M059J (cell line): ENCODE measurements at places on chromosomes 1 and 21.

GRCh38 chr21:36591326-36591970 is 107.5 kb upstream of the SIM2 start:
- no peak for DNase-seq

- peak; percentile 86 for DNase-seq
These were observed 17.1 kb downstream of the EPHA2 start for GRCh38 chr1:16138772-16139221.

- no peak for DNase-seq
These were observed 15.8 kb downstream of the BEND5 start for GRCh38 chr1:48760857-48761256.

GRCh38 chr1:209527372-209527771 is 56.1 kb upstream of the CAMK1G start:
- peak; percentile 75 for DNase-seq

GRCh38 chr1:8473891-8474300 is 156.0 kb downstream of the SLC45A1 start:
- no peak for DNase-seq

DNA sequence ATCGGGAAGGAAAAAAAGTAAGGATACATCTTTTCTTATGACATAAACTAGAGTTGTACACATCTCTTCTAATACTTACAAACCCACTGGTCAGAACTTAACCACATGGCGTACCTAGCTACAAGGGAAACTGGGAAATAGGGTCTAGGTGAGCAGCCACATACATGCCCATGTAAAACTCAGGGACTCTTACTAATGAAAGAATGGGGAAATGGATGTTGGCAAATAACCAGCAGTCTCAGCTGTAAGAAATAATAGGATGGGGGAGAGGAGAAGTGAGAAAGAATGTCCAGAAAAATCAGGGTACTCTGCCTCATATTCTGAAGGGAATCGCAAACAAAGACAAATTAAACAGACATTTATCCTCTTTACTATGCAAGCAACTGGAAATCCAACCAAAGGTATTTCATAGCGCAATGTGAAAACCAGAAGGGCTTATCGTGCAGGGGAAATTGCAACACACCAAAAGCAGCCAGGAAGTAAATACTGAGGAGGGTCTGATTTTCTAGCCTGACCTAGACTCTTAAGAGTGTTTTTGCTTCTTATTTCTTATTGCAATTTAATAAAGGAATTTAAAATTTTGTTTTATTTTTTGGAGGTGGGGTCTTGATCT is 17.5 kb downstream of the GTF2B start:
- DNase-seq, result no peak

DNA sequence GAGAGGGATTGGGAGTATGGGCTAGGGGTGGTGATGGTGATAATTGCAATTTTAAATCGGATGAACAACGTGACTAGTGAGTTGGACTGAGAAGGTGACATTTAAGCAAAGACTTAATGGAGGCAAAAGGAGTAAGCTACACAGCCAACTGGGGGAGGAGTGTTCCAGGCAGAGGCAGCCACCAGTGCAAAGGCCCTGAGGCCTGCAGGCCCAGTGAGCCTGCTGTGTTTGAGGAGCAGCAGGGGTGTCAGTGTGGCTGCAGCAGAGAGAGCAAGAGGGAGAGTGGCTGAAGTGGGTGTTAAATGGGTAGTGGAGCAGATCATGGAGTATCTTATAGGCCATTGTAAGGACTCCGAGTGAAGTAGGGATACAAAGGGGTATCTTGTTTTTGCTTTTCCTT is 18.8 kb downstream of the MYOG start:
- no peak for DNase-seq

DNA sequence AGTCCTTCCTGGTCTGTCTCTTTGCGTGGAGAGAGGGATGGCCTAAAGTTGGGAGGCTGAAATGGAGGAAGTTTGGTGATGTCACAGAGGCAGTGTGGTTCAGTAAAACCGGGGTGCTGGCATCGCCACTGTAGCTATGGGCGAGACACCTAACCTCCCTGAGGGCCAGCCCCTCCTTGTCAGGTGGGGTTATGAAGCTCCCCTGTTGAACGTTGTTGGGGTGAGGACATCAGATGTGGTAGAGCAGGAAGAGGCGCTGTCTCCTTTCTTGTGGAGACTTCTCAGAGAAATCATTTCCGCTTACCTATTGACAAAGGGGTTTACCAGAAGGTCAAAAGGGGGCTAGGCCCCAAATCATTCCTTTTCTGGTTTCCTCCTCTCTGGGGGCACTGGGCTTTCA is 294.7 kb downstream of the SIPA1L2 start:
- DNase-seq, result no peak

- no peak for DNase-seq
These were observed 56.7 kb downstream of the SLX9 start for GRCh38 chr21:44996501-44996921.

GRCh38 chr1:24966724-24967346 is 36.8 kb upstream of the RUNX3 start:
- peak; percentile 94 for DNase-seq

DNA sequence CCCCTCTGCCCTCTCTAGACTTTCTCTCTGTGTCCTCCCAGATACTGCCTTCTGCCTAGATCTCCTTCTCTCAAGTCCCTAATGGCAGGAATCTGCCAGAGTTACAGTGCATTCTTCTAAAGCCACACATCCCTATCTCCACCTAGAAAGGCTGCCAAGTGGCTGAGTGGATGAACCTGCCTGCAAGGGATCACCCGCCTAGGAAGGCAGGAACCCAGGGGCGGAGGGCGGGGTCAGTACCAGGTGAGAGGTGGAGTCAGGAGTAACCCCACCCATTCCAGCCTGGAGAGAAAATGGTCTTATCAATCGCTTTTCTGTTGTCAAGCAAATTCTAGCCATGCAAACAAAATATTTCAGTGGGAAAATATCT is 60.8 kb downstream of the BCAR3 start:
- DNase-seq, result peak; percentile 82

DNA sequence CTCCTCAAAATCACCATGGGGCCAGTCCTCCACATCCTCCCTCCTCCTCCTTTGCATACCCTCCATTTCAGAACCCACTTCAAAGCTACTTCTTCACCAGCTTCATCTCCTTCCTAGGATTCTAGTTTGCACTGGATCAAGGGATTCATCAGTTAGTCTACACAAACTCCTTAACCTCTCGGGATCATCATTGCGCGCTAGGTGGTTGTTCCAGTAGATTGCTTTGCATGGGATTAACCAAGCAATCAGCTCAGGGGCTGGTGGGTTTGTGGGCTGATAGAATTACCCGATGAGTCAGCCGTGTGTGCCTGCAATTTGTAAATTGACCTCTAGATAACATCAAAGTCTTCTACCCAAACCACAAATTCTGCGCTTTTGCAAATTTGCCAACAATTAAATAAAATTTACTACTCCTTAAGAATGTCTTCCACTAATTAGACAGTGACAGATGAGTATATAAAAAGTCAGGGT is 7.7 kb downstream of the KANK4 start:
- DNase-seq, result peak; percentile 96

GRCh38 chr1:229370601-229371021 is 27.8 kb upstream of the CCSAP start:
- DNase-seq, result no peak

- no peak for DNase-seq
These were observed 23.2 kb upstream of the C1orf146 start for GRCh38 chr1:92194511-92194910.

DNA sequence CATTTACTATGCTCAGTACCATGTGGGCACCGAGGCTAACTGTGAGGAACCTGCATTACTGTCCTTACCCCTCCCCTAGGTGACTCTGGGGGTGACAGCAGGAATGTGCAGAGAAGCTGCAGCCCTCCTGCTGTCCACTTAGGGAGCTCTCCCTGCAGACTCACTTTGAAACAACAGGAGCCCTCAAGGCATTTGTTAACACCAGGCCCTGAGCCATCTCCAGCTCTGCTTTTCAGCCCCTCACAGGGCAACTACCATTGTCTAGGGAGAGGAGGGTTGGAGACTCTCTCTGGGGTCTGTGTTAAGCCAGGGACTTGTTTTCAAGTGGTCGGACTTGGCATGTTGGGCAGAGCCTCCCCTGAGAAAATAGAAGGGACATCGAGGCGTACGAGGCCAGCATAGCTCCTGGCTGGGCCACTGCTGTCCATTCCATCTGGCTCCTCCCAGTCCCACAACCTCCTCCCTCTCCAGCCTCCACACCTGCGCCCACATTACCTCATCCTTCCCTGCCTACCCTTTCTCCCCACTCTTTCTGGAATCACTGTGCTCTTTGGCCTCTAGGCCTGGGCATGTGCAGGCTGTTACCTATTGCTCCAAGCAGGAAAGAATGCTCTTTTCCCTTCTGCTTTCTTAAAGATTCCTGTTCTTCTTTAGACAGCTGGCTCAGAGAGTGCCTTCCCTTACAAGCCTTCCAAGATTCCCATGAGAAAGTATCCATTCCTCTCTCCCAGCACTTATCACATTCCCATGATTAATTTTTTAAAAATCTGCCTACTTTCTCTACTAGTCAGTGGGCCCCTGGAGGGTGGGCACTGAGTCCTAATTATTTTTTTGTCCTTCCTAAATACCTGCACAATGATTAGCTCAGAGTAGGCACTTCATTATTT is 102.7 kb upstream of the GCLM start:
- no peak for DNase-seq

GRCh38 chr1:110520827-110521226 is 1.9 kb upstream of the KCNA10 start:
- no peak for DNase-seq

DNA sequence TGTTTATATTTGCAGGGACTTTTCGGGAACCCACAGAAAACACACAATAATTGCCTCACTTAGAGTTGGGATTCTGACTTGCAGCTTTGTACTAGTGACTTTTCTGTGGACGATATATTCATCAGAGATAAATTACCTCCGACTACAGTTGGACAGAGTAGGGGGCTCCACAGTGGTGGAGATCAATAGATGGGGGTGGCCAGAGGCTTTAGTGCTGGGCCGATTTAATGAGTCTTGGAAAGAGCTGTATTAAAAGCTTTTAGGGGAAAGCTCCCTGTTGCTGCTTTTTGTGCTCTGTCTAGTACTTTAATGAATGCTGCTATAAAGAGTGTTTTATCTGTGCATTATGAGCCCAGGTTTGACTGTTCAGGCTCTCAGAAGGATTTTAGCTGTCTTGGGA is 359.2 kb upstream of the DPYD start:
- DNase-seq, result no peak

GRCh38 chr1:14724678-14725077 is 126.2 kb downstream of the KAZN start:
- peak; percentile 56 for DNase-seq

GRCh38 chr1:42891465-42892138 is 45.2 kb downstream of the ZNF691 start:
- DNase-seq, result no peak

- no peak for DNase-seq
These were observed 18.3 kb downstream of the CLIC6 start for GRCh38 chr21:34687065-34687464.

- DNase-seq, result no peak
These were observed 25.6 kb downstream of the AGMAT start for GRCh38 chr1:15559189-15559810.

DNA sequence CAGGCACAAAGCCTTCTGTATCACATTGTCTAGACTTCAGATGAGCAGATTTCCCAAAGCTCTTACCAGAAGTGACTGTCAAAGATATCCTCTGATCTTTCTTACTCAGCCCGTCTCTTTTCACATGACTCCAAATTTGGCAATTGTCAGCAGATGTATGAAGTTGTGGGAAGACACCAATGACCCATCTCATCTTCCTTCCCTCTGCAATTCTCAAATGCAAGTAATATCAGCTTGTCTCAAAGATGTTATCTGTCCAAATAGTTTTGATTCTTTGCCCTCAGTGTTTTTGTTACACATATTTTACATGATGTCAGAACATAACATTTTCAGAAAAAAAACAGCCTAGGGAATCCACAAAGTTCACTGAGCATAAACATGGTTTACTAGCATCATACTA is 45.1 kb upstream of the RGS2 start:
- peak; percentile 65 for DNase-seq

- no peak for DNase-seq
These were observed 18.8 kb upstream of the UBXN10 start for GRCh38 chr1:20167126-20167525.

- DNase-seq, result no peak
These were observed 21.5 kb downstream of the DHCR24 start for GRCh38 chr1:54865238-54866073.

DNA sequence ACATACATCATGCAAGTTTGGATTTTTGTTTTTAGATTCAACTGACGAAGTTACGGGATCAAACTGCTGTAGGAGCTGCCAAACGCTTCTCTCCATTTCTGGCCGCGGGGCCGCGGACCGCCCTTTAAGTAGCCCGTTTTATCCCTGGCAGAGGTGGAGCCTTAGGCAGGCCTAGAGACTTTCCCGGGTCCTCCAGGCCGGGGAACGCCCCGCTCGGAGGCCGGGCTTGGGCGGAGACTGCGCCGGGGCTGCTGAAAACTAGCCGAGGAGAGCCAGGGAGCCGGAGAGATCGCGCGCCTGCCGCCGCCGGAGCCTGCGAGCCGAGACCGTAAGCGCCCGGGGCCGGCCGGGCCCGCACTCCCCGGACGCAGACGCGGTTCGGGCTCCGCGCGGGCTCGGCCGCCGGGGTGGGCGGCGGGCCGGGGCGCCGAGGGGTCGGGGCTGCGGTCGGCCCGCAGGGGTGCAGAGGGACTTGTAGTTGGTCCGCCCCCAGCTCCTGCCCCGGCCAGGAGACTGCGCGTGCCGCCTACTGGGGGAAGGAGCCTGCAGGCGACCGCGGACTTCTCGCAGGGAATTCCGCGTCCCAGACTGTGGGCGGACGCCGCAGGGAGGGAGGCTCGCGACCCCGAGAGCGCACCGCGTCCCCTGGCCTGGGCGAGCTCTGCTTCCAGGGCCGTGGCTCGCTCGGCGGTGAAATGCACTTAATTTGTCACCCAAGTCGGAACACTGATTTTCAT is at the start of gene EPHX1:
Gene EPHX1, plus strand, starts transcription at position 283 of the 737 bp plus-strand sequence. CDS start 18,606 bp downstream, outside the sequence.
- DNase-seq, result peak; percentile 89
